ENCODE measurements at places on chromosomes 7 and 10. TPM values are rescaled to one million over a fixed set of nuclear protein-coding genes. Genes with fewer than 3 reads are reported as not detected.

WEE2 gene
- not detected for total RNA-seq

MXI1 gene
- total RNA-seq: 4.3 TPM

NODAL gene
- not detected for total RNA-seq

DNAH11 gene
- total RNA-seq: not detected

PLAC9 gene
- 0.29 TPM for total RNA-seq

Data from placental pericyte (primary cell).